T-cell (primary cell): ENCODE measurements at places on chromosomes 3 and 15. TPM values are rescaled to one million over a fixed set of nuclear protein-coding genes. Genes with fewer than 3 reads are reported as not detected.
A peak's percentile ranks its signal among the peaks of the same experiment; 100 is the strongest.

SLC12A1 gene
- not detected for total RNA-seq

TEX55 gene
- total RNA-seq: not detected

ARMC8 gene
- total RNA-seq: 61.0 TPM

CHRM5 gene
- not detected for total RNA-seq

- no peak for DNase-seq
- no peak overlapping the region for H3K4me3 ChIP-seq
- no peak overlapping the region for H3K27ac ChIP-seq
- H3K4me1 ChIP-seq: peaks cover 20% of the 10 kb centered on the region
These were observed 73.8 kb upstream of the HEG1 start for GRCh38 chr3:125129512-125129997.

DNA sequence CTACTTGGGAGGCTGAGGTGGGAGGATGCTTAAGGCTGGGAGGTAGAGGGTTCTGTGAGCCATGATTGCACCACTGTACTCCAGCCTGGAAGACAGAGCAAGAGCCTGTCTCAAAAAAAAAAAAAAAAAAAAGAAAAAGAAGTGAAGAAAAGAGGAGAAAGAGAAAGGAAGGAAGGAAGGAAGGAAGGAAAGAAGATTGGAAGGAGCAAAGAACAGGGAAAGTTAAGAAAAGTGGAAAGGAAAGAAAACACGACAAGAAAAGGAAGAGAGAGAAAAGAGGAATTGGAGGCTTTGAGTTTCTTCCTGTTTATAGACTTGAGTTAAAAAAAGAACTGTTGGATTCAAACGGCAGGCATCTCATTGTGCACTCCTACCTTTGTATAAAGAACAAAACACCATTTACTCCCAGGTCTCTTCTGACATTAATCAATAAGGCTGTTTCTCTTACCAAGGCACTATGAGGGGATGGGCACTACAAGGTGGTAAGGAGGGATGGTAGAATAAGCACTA lies 73.5 kb downstream of the EDEM1 start:
- no peaks in the 10 kb centered on the region for H3K4me1 ChIP-seq
- no peak overlapping the region for H3K27ac ChIP-seq
- DNase-seq: no peak
- H3K36me3 ChIP-seq: no peaks in the 10 kb centered on the region
- no peaks in the 10 kb centered on the region for H3K27me3 ChIP-seq
- H3K4me3 ChIP-seq: no peak overlapping the region

DNA sequence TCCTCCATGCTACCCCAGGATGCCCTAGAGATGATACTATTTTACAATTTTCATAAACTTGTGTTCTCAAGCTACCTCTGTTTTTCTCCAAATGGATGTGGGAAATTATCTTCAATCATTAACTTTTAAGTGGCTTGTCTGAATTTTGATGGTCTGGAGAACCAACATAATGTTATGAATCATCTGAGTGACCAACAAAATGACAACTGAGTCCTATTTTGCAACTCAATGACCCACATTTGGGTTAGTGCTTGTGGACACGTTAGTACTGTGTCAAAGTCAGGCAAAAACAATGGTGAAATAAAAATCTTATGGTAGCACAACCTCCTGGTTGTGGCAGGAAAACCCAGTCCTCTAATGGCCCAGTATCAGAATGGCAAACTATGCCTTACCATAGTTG lies 352.4 kb upstream of the ZNF385D start:
- H3K4me1 ChIP-seq: no peaks in the 10 kb centered on the region
- H3K4me3 ChIP-seq: no peak overlapping the region
- H3K27me3 ChIP-seq: no peaks in the 10 kb centered on the region
- no peak for DNase-seq
- H3K27ac ChIP-seq: no peak overlapping the region

DNA sequence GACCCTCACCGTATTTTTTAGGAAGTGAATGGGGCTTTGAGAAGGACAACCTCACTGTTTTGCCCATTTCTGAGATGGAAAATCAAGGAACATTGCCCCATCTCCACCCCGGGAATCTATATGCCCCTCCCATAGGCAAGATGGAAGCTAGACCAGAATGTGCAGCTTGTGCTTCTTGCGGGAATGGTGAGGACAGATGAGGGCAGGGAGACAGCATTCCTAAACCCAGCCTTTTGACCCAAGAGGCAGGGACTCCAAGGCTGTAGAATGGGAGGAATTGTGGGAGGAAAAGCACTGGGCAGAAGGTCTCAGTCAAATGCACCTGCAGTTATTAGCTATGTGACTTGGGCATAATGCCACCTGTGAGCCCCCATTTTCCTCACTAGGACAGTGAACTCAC lies 66.9 kb downstream of the SMAD3 start:
- DNase-seq: no peak
- H3K36me3 ChIP-seq: no peaks in the 10 kb centered on the region
- no peaks in the 10 kb centered on the region for H3K27me3 ChIP-seq
- H3K27ac ChIP-seq: peak overlapping the region; percentile 91
- peaks cover 78% of the 10 kb centered on the region for H3K4me1 ChIP-seq

- no peak for DNase-seq
- no peaks in the 10 kb centered on the region for H3K36me3 ChIP-seq
- H3K4me1 ChIP-seq: no peaks in the 10 kb centered on the region
- no peaks in the 10 kb centered on the region for H3K27me3 ChIP-seq
These were observed 14.1 kb downstream of the PATL2 start for GRCh38 chr15:44697014-44697413.

GRCh38 chr15:59020322-59020721 lies 32.9 kb downstream of the RNF111 start:
- no peaks in the 10 kb centered on the region for H3K4me1 ChIP-seq
- no peaks in the 10 kb centered on the region for H3K27me3 ChIP-seq
- no peak overlapping the region for H3K4me3 ChIP-seq
- no peaks in the 10 kb centered on the region for H3K36me3 ChIP-seq
- DNase-seq: no peak
